ENCODE measurements at places on chromosomes 4 and X.

DNA sequence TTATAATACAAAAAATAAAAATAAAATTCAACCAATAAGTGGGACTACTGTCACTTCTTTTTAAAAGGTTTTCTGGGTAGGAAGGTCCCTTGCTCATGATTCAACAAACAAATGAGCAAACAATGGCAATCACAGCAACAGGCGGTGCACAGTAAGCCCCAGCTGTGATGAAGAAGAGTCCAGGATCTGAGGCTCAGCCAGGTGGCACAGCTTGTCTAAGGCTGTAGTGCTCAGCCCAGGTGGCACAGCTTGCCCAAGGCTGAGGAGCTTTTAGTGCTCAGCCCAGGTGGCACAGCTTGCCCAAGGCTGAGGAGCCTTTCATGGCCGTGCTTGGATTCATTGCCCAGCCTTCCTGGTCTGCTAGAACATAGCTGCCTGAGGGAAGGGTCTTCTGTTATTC, 75.0 kb downstream of the ZFYVE28 start:
- no peak for DNase-seq

GRCh38 chr4:80240976-80241375, 25.5 kb upstream of the FGF5 start:
- DNase-seq, result no peak

DNA sequence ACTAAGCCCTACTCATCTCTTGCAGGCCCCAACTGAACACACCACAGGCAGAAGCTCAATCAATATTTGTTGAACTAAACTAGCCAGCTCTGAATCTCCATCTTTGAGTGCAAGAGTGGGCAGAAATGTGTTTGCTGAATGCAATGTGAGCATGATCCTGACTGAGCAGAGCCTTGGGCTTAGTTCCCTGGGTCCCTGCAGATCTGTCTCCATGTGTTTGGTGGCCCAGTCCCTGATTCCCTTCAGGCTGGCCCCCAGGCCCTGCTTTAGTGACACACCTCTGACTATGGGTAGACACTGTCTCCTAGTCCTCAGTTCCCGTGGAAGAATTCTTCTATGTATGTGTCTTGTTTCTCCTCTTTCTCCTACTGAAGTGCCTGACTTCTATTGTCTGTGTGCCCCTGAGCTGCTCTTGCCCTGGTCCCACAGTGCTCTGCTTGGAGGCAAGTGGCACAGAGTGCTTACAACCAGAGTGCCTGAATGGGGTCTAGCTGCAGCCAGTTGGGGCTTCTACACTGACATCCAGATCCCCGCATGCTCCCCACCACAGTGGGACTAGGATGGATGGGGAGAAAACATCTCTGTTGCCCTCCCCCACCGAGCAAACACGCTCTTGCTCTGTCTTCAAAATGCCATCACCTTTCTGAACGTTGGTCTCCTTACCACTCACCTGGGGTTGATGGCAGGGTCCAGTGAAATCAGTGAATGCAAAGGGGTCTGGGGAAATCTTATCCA, 9.3 kb downstream of the PJA1 start:
- no peak for DNase-seq

DNA sequence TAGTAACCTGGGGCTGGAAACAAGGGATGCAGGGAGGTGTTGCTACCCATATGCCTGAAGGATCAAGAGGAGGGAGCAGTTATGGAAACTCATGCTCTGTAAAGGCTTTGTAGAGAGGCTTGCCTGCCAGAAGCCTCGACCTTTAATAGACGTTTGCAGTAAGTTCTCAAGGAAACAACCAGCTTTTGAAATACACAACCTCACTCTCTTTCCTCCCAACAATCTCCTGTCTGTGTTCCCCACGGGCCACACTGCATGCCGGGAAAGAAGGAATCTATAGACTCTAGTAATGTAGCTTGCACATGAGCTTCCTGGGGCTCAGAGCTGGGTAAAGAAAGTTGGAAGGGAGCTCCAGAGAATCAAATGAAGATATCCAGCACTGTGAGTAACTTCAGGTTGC, 101.6 kb upstream of the PACRGL start:
- no peak for DNase-seq

DNA sequence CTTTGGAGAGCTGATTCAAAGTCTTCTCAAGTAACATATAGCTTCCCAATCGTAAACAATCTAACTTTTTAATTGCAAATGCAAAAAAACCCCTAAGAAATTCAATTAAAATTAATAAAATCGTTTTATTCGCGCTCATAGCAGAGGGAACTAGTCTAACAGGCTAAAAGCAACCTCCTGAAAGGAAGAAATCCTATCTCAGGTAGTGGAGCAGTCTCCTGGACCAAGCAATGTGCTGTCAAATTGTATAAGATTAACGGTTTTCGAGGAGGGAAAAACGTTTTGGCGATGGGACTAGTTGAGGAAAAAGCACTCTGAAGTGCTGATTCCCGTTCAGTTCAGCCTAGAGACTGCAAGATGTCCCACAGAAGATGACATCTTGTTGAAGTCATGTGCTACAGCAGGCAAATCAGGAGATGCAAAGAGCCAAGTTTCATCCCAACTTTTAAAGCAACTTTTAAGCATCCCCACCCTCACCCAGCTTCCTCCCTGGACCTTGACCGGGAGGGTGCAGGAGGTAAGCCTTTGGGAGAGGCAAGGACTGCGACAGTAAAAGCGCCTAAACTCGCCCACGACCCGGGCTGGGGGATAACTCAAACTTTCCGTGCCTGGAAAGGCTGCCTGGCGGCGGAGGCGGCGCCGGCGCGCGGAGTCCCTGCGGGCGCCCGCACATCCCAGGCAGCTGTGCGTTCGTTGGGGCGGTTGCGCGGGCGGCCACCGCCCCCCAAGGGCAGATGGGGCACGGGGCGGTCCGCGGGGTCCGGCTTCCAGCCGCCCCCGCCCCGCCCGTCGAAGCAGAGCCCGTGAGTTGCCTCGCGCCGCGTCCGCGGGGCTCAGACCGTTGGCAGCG, 784 bp downstream of the MAP7D3 start:
- peak; percentile 77 for DNase-seq

DNA sequence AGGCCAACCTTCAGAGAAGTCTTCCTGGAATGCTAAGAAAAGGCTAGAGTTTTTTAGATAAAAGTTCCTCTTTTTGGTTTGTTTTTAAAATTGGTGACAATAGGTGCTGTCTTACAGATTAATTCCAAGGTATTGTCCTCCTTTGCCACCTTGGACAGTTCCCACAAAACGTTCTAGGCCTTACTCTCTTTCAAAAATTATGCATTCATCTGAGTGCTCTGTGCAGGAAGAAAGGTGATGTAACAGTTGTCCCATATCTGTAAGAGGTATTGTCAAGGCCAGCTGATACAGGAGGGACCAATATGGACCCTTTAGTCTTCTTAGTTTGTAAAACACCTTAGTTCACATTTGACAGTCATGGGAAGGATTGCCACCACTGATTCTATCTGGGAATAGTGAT, 15.9 kb upstream of the CXCL5 start:
- DNase-seq, result no peak

DNA sequence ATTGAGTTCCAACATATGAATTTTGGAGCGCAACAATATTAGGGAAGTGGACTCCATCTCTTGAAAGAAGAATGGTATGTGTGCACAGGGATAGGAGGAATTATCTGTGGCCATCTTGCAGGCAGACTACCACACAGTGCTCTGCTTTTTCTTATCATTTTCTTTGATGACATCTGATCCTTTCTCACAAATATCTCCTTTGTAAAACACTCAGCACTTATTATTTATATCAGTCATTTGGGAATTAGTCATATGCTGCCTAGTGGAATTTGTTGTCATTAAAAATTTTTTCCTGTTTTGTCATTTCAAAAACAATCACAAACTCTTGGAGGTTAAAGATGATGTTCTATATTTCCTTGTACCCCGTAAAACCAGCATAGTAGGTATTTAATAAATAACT, 444.3 kb upstream of the ATOH1 start:
- no peak for DNase-seq

- no peak for DNase-seq
Observed at GRCh38 chrX:53319614-53320542, 38.5 kb upstream of the IQSEC2 start.

GRCh38 chrX:149275836-149276235, 229.3 kb downstream of the IDS start:
- no peak for DNase-seq

DNA sequence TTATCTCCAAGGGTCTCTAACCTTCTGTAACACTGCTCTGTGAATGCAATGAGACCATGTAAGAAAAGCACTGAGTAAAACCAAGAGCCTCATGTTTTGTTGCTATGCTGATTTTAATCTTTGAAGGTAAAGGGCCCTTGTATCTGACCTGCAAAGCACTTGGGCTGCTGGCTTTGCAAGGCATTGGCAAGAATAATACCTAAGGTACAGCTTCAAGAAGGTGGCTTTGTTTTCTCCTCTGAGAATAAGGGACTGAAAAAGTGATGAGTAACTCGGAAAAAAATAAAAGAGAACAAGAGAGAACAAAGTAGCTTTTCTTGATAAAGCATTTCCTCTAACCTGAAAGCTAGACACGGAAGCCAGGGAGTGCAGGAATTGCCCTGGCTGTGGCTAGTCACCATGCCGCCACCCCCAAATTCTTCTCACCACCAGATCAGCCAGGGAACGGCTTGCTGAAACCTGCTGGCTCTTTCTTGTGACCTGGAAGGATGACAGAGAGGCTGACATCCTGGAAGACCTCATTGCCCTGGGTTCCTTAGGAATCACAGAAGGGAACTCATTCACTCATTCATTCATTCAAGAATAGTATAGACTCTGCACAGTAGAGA, 41.8 kb upstream of the HS3ST1 start:
- DNase-seq, result peak; percentile 66

GRCh38 chrX:22424919-22425318, 152.2 kb downstream of the CBLL2 start:
- DNase-seq, result no peak
